ENCODE measurements at places on chromosomes 11 and 22.

- DNase-seq, result no peak
These were observed 19.2 kb downstream of the NTM start for GRCh38 chr11:131389582-131389981.

DNA sequence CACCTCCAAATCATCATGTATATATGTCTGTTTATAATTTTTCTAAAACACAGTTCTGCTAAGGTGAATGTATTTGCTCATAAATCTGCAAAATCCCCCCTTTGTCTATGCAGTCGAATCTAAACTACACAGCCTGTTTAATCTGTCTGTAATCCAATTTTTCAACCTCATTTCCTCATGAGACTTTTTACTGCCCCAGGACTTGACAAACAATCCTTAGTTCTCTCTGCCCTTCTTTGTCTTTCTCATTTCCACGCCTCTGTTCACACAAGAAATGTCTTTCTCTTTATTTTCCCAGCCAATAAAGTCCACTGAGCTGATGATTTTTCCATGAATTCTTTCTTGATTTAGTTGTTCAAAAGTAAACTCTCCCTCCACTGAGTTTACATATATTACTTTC, 1154.3 kb downstream of the FAM181B start:
- DNase-seq, result no peak

DNA sequence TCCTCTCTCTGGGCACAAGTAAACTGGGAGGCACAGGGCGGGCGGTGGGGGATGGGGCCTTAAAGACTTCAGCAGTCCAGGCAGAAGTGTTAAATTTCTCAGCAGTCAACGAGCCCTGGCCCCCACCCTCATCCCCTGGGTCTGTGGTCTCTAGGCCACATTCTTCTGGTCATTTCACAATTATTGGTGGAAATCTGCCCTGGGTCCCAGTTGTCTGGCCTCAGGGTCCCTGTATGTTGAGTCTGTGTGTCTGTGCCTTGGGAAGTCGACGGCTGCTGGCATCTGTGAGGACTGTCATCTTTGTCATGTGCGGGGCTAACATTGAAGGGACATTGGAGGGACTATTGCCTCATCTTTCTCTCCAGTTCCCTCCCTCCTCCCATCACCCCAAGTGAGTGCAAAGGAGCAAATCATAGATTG, 1.7 kb downstream of the TSPAN18 start:
- DNase-seq, result no peak

- DNase-seq, result no peak
These were observed 18.0 kb downstream of the NUP50 start for GRCh38 chr22:45181766-45182165.

DNA sequence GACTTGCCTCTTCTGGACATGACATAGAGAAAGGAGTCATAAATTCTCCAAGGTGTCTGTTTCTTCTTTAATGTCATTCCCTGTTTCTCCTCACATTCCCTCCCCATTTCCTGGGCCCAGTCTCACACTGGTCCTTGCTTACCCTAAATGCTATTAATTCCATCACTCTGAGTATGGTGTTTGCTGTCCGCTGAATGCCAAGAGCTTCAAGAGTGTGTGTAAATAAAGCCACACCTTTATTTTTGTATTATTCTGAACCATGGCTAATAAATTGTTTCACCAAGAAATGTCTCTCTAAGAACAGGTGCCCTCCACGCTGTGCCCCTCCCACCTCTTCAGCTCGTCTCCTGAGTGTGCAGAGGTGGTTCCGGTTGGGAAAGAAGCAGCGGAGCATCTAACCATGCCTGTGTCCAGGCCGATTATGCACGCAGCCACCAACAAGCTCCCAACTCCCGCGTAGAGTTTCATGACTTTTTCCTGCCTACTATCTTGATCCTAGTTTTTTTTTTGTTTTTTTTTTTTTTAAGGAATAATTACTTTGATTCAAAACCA, 8.6 kb downstream of the TMEM121B start:
- DNase-seq, result no peak

GRCh38 chr11:20374741-20375300, 11.3 kb downstream of the HTATIP2 start:
- no peak for DNase-seq

DNA sequence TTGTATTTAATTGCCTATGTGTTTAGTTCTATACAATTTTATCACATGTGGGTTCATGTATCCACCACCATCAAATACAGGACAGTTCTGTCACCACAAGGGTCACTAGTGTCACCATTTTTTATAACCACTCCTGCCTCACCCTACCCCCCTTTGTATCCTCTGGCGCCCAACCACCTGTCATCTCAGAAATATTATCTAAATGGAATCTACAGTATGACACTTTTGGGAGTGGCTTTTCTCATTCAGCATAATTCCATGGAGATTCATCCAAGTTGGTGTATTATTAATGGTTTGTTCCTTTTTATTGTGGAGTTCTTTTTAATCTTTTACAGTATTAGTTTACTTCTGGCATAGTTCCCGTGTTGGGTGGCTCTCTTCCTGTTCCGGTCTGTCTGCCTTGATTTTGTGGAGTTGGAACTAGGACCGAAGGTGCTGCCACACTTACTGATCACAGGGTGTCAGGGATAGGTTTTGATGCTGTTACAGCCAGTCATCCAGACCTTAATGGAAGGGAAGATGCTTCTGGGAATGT, 58.5 kb downstream of the TNRC6B start:
- DNase-seq, result no peak

- DNase-seq, result no peak
These were observed 75.4 kb upstream of the WNT7B start for GRCh38 chr22:46052331-46052771.

DNA sequence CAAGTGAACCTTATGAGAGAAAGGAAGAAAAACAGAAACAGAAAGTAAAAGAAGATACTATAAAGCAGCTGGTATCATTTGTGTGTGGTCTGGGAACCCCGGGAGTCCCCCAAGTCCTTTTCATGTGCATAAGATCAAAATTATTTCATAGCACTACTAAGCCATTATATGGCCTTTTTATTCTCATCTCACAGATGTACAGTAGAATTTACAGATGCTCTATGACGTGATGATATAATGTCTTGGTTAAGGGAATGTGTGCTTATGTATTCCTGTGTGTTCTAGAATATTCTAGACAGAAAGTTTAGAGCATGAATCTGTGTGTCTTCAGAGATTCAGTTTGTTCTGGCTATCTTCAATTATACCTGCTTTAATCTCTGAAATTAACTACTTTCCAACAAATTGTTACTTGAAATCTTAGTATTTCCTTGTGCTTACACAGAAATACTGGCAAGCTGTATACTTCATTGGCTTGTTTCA, 8.6 kb upstream of the TPP1 start:
- no peak for DNase-seq

DNA sequence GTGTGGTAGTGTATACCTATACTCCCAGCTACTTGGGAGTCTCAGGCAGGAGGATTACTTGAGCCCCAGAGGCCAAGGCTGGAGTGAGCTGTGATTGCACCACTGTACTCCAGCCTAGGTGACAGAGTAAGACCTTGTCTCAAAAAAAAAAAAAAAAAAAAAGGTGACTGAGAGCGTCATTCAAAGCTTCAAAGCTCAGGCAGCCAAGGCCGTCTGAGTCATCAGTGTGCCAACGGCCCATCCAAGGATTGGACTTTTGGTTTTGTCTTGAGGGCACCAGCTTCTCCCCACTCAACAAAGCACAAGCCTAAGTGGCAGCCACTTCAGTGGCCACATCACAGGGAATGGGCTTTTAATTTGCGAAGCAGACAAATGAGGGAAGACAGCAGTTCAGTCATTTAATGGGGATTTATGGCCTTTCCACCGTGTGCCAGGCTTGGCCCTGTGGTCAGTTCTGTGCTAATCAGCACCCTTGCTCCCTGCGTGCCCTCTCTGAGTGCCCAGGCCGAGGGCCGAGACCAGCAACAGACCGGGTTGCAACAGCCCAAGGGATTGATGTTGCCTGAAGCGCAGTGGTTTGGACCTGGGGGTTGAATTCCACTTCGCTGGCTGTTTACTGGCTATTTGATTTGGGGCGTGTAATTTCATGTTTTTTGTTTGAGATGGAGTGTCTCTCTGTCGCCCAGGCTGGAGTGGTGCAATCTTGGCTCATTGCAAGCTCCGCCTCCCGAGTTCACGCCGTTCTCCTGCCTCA, 30.2 kb upstream of the CRYBB3 start:
- no peak for DNase-seq

- no peak for DNase-seq
These were observed 62.4 kb downstream of the TRMU start for GRCh38 chr22:46397951-46398350.

DNA sequence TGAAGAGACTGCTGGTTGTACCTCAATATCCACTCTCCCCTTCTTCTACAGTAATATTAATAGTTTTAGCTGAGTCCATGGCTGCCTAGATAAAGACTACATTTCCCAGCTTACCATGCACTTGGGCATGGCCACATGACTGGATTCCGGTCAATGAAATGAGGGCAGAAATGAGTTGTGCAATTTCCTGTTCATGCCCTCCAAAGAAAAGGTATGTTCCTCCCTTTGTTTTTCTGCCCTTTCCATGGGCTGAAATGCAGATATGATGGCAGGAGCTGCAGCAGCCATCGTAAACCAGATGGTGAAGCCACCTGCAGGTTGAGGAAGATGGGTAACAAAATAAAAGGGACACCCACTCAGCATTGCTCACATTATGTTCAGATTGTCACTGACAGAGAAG, 15.3 kb upstream of the ELFN2 start:
- DNase-seq, result no peak

DNA sequence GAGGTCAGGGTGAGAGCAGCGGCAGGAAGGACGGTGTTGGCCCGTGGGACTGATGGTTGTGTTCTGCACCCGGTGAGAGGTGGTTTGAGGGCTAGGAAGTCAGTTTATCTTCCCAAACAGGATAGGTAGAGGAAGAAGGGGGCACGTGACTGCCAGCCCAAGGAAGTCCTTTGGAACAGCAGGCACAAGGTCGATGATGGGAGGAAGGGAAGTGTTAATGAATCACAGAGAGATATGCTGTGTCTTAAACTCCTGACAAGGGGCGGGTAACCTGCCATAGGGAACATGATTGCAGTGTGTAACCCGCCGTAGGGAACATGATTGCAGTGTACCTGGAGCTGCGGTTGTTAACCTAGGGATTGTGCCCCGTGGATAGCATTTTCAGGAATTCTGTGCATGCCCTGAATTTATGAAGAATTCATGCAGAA, 49.0 kb downstream of the PRR5L start:
- no peak for DNase-seq

- no peak for DNase-seq
These were observed 694.1 kb downstream of the BRD1 start for GRCh38 chr22:49133541-49133940.

- no peak for DNase-seq
These were observed 25.1 kb downstream of the SBF2 start for GRCh38 chr11:10268746-10269488.

DNA sequence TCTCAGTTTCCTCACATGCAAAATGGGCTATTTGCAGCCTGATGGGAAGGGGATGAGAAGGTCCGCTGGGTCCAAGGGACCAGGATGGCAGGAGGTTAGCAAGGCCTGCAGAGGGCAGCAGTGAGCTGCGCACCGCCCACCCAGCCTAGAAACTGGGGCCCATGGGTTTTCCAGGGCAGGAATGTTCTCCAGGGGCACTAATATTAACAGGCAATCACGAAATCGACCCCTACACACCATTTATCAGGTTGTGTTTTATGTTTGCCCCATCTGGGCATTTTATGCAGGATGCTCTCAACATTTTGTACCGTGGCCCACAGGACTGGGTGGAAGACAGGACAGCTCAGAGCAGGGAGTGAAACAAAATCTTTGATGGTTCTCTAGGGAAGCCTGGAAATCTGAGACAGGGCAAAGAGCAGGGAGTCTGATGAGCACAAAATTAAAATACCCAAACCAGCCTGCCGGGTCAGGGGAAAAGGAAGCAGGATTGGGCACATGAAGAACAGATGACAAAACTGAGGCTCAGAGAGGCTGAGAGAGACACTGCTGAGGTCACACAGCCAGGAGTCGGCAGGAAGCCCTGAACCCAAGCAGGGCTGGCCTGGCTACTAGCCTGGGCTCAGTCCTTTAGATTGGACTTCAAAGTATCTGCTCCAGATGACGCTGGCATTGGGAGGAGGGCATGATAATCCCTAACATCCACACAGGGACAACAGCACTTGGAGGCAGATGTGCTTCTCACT, 1.6 kb upstream of the BCR start:
- DNase-seq, result no peak

DNA sequence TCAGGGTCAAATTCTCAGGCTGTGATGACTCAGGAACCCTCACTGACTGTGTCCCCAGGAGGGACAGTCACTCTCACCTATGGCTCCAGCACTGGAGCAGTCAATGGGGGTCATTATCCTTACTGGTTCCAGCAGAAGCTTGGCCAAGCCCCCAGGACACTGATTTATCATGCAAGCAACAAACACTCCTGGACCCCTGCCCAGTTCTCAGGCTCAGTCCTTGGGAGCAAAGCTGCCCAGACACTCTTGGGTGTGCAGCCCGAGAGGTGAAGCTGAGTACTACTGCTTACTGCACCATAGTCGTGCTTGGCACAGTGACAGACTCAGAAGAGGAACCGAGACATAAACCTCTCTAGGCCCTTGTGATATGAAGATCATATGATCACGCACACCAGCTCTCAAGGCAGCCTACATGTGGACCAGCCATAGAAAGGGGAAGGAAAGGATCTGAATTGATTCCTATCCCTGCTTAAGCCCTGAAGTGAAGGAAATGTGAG, 58.2 kb downstream of the ZNF280B start:
- no peak for DNase-seq

DNA sequence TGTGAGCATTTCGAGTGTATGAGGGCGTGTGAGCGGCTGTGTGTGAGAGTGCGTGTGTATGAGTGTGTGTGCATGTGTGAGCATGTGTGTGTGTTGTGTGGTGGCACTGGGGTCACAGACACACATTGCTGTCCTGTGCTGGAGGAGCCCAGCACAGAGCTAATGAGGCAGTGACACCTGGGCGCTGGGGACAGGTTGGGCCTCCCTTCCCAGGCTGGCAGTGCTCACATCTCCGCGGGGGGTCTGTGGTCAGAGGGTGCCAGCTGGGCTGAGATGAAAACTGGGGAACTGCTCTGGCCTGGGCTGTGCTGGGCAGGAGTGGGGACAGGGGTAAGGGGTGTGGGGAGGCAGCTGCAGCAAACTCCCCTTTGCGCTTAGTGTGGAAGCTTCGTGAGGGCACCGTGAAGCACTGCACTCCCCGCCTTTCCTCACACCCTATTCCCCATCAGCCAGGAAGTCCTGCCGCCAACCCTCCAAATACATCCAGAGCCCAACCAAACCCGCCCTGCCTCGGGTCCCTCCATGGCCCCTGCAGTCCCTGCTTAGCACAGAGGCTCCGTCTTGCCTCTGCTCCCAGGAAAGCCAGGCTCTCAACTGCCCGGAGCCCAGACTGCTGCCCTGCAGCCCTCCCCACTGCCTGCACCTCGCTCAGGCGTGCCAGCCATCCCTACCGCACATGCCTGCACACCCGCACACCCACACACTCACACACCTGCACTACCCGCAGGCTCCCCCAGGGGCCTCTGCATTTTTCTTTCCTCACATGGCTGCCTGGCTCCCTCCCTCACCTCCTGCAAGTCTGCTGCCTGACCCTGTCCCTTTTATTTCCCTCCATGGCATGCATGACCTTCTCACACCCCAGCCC, 62.0 kb upstream of the THY1 start:
- DNase-seq, result no peak

DNA sequence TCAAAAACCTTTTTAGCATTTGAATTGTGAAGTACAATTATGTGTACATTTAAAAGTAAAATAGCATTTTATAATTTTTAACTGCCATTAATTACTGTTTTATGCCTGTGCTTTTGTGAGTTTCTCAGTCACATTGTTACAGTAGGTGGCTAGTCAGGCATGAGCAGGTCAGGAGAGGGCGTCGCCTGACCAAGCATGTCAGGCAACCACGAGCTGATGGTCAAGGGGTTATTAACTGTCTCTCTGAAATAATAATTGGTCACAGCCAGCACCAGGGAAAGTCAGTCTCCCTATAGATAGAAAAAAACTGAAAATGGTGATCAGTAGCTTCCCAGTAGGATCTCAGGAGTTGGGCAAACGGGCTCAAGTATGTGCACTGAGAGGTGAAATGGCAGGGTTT, 19.4 kb upstream of the CCDC81 start:
- DNase-seq, result no peak

All from stimulated activated CD8-positive, alpha-beta memory T cell treated with anti-CD3 and anti-CD28 coated beads, Interleukin-12 subunit alpha, Interleukin-12 subunit beta, amount 100 ng/mL, for 4 hours (primary cell).